ENCODE measurements at places on chromosomes 12 and 14.

GRCh38 chr12:16150276-16150675 is 127.2 kb downstream of the SLC15A5 start:
- no peak for DNase-seq

DNA sequence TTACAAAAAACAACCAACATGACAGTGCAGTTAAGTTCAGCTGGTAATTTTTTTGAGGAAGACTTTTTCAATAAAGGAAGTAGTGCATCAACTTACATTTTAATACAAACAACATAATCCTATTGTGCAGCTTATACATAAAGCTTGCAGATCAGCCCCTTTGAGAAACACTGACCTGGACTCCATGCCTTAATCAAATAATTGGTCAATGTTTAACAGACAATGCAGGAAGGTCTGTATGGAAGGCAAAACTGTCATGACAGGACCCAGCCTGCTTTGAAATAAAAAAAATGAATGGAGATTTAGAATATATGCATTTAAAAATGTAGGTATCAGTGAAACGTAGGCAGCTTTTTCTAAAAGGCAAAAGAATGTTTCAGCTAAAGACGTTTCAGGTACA is 321.7 kb upstream of the RPL10L start:
- DNase-seq: no peak

DNA sequence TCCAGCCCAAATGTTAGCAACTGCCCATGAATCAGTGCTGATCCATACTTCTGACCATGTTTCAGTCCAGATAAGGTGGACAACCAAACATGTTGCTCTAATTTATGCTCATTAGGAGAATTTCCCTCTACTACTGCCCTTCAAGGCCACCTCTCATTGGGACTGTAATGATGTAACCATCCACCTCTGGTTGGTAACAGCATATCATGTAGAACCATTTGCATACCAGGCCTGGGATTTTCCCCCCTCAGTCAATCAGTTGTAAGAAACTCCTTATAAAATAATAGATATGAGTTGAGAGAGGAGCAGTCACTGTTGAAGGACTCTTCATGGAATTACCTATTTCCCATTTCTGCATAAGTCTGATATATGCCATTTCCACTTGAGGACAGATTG is 17.8 kb upstream of the YAF2 start:
- no peak for DNase-seq

DNA sequence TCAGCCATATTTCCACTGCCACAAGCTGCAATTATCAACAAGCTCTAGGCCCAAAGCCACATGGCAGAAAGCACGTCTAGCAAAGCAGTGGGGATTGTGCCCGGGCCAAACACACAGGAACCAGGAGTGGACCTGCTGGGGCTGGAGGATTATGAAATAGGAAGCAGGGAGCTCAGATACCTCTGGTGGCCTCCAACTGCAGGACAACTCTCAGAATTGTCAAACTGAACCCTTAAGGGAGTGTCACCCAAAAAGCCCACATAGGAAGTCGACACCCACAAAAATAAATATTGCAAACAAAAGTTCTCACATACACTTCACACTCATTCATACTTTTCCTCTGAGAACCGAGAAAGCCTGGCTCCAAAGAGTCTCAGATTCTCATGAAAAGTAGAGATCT is 26.1 kb downstream of the KCTD10 start:
- no peak for DNase-seq

DNA sequence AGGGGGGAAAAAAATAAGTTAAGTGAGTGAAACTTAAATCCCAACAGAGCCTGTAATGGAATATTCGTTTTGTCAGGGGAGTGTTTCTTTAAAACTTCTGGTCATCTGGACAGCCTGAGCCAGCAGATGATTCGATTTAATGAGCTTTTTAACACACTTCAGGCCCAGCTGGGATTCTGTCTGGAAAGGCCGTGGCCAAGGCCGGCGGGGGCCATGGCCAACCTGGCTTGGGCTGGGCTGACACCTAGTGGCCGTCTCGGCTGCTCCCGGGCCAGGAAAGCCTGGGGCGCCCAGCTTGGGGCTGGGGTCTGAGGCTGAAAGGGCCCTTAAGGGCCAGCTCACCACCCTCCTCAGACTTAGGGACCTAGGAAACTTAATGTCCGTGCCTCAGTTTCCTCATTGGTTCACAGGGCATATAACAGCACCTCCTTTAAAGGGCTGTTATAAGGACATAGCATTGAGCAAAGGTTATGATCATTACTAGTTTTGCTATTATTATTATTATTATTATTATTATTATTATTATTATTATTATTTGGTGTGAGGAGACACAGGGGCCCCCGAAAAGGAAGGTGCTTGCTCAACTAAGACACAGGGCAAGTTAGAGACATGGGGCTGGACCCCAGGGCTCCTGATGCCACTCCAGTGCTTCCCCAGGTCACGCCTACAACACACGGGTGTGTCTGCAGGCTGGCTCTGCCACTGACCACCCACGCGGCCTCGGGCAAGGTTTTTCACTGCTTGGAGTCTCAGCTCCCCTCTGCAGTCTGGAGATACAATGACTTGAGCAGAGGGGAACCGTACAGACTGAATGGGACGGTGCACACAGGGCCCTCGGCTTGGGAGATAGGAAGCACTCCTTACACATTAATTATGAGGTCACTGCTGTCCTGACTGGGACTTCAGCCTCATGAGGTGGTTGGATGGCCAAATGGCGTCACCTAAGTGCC is 84.0 kb downstream of the SYNE3 start:
- DNase-seq: no peak

DNA sequence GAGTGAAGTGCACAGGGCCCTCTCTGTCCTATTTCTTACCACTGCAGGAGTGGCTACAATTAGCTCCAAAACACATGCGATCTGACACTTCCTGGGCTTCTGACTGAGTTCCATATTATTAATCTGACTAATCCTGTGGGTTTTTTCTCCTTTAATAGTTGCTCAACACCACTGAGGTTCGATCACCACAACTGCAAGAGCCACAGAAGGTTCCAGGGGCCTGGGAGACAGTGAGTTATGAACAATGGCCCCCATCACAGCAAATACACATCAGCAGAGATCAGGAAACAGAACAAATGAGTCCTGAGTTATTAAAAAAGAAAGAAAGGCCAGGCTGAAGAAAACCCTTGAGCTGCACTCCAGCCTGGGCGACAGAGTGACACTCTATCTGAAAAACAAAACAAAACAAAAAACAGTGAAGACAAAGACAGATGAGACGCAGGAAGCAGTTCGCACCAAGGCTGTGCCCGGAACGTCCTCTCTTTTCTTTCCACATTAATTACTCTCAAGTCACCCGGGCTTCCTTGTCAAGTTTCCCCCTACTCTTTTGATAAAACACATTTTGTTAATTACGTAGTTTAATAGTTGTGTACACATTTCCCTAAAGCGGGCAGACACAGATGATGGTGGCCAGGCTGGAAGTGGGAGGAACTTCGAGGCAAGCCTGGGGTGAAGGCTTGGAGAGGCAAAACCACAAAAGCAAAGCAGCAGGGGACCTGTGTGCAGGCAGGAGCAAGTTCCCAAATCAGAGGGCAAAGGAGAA is 42.7 kb downstream of the CDC42BPB start:
- DNase-seq: no peak

All from activated naive CD4-positive, alpha-beta T cell (primary cell).